RWPE1 (cell line): ENCODE measurements at places on chromosomes 1 and 21.
A peak's percentile ranks its signal among the peaks of the same experiment; 100 is the strongest.

DNA sequence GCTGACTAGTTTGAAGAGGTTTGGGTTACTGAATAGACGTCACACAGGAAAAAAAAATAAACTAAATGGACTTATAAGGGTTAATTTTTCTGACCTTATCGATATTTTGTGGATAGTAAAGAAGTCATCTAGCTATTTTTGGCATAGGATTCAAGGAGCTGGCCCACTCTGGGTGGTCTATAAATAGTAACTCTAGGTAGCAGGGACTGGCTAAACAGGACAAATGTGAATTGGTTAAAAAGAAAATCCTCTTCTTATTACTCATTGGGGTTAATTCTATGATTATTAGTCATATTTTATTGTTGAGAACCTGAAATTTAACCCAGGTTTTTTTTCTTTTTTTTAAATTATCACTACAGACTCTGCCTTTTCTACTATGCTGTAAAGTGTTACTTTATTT lies 61.7 kb downstream of the ATF6 start:
- DNase-seq: peak; percentile 3

GRCh38 chr1:237851210-237851845 lies 39.4 kb downstream of the ZP4 start:
- DNase-seq: peak; percentile 29

GRCh38 chr1:54272772-54273091 lies 72.8 kb downstream of the MRPL37 start:
- no peak for DNase-seq

DNA sequence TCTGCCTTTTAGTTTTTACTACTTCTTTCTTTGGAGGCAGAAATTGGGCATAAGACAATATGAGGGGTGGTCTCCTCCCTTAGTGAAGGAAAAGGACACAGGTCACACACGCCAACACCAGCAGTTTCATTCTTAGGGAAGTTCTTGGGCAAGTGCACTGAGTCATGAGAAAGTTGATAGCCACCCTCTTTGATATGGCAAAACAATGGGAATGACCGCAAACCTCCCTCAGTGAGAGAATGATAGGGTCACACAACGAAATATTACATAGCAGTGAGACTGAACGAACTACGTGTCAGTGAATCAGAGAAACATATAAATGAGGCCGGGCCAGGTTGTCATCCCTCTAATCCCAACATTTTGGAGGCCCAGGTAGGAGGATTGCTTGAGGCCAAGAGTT lies 20.0 kb downstream of the IL6R start:
- DNase-seq: no peak

GRCh38 chr1:241311056-241311746 lies 45.8 kb downstream of the RGS7 start:
- no peak for DNase-seq

DNA sequence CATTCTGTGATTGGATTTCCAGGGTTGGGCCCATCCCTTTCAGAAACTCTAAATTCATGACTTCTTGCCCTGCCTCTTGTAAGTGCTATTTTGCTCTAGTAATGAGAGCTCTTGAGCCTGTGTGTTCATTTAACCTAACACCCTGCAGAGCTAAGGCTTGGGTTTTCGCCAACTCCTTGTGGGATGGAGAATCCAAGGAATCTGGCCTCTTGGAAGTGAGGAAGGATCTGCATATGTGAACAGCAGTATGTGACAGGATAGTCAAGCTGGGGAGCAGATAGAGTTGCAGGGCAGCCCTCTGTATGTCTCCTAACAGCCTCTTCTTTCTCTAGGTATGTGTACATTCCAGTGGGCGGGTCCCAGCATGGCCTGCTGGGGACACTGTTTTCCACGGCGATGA lies 258.9 kb downstream of the HHAT start:
- no peak for DNase-seq

- DNase-seq: peak; percentile 80
Observed at GRCh38 chr1:160400223-160400645, at the start of gene VANGL2. VANGL2 (plus strand) TSS chr1:160400564; CDS start chr1:160415838, 15,274 bp downstream.

- DNase-seq: no peak
Observed at GRCh38 chr21:44940116-44940631, 345 bp downstream of the SLX9 start.

DNA sequence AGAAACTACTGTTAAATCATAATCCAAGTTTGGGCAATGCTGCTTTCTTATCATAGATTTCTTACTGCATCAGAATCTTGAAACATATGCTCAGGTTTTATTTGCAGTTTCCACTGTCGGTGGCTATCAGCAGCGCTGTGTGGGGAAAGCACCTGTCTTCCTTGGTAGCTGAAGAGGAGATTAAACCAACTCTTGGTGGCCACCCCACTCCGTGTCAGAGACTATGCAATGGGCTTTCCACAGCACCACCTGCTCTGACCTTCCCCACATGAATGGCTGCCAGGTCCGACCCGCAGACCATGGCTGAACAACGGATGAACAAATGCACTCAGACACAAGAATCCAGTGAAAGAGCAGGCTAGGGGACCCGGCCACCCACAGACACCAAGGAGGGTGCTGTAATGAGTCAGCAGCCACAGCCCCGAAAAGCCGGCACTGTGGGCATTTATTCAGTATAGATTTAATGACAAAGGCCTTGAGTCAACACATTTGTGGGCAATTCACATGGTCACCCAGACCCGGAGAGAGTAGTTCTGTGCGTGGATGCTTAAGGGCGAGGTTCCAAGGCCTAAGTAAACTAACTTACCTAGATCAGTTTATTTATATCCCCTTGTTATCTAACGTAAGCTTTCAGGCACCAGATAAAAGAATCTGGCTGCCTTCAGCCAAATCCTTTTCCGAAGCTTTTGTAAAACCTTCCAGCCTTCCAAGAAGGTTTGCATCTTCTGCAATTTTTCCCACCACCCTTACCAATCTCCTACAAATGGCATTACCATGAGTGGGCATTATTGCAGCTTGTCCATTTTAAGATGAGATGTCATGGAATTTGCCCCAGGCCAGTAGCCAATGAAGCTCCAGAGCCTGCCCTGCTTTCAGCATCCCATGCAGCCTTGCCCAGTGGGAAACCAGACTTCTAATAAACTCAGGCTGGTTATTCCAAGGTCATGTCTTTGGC lies 82.7 kb downstream of the HLCS start:
- DNase-seq: no peak

- DNase-seq: no peak
Observed at GRCh38 chr21:44550807-44551206, 498 bp downstream of the KRTAP10-2 start.

- no peak for DNase-seq
Observed at GRCh38 chr1:227263869-227264268, 54.4 kb downstream of the CDC42BPA start.

DNA sequence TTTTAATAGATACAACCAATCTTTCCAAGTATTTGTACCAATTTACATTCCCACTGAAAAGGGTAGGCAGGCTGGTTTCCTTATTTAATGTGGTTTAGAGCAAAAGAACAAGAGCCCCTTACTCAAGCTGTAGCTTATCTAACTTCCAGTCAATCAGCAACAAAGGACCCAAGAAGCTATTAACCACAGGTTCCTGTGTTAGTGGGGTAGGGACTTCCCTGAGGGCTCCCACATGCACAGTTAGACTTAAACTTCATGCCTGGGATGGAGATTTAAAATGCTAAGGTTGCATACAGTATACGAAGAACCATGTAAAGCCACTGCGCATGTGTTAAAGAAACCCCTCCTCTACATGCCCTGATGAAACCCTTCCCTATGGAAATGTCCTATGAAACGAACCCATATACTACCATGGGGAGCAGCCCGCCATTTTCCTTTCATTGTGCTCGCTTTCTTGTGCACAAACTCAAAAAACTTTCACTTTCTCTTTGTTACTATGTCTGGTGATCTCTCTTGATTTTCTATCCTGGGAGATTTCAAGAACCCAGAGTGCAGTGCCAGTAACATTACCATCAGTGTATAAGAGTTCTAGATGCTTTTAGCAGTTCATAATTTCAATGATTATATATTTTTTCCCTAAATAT lies 23.3 kb upstream of the ST6GALNAC5 start:
- no peak for DNase-seq

DNA sequence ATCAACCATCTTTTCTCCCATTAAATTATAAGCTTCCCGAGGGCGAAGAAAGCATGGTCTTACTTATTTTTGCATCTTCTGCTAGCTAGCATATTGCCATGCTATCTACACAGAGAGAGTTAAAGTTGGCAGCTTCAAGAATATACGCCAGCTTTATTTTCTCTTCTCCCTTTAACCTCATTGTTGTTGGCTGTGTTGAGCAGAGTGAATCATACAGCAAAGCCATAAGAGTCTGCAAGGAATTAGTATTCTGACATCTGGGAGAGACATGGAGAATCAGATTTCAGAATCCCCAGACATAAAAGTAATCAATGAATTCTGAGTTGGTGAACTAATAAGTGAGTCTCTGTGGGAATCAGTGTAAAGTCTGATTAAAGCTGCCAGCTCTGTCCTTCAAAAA lies 649.6 kb upstream of the PTBP2 start:
- DNase-seq: no peak

- DNase-seq: no peak
Observed at GRCh38 chr1:11541956-11542355, 63.0 kb downstream of the DISP3 start.

DNA sequence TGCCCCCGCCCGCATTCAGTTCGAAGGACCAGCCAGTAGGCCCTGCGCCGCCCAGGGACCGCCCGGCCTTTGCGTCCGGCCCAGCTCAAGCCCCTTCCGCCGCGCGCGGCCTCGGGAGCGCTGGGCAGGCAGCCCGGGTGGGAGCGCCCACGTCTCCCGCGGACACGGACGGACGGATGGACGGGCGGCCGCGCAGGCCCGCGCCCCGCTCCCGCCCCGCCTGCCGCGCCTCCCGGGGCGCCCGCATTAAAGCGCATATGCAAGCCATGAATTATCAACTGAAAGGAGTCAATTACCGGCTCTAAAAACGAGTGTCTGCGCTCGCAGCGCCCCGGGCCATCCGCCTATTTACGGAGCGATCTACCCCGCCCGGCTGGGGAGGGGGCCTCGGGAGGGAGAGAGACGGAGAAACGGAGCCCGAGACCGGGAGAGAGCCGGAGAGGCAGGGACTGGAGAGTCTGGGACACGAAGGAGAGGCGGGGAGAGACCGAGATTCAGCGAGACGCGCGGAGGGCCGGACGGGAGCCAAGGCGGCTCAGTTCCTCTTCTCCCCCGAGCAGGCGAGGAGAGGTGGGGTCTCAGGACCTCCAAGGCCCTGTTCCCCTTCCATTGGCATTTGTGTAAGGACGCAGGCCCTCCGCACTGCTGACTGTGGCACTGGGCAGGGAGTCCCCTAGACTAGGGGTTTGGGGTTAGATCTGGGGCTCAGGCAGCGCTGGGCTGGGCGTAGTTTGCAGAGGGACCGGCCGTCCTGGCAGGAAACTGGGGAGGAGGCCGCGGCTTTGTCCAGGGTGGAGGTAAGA lies 41.3 kb upstream of the DMBX1 start:
- no peak for DNase-seq

- no peak for DNase-seq
Observed at GRCh38 chr1:116671912-116672311, 4.4 kb upstream of the IGSF3 start.

DNA sequence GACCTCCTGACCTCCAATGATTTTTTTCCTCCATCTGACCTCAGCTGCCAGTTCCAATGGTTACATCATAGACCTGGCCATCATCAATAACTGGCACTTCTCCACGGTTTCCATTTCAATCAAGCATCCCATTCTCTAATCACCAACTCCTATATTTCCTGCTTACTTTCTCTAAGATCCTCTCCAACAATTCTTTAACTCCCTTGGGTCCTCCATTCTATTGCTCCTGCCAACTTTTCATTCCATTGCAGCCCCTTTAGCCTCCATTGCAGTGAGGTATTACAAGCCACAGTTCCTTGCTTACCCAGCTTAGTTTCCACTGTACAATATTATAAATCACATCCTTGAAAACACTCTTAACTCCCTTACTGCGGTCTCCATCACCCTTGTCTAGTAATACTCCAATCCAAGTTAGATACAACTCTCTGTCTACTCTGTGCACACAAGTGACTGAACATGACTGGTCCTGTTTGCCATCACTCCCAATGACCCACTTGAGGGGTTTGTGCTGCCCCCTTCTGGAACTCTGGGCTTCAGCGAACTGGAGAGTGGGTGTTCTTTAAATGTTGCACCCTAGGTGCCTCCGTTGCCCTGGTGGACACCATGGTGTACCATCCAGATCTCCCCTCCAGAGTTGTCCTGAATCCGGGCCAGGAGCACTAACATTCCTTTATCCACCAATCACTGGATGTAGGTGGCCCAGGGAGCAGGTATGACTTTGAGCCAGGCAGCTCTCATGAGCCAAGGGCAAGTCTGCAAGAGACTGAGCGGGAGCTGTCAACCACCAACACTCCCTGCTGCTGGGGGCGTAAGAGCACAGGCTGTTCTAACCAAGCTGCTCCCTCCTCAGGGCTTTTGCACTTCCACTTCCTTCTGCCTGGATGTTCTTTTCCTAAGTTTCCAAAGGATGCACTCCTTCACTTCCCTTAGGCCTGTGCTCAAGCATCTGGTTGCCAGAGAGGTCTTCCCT lies 3.7 kb upstream of the FNDC7 start:
- no peak for DNase-seq

GRCh38 chr21:38957575-38958322 lies 152.0 kb downstream of the ETS2 start:
- DNase-seq: no peak

DNA sequence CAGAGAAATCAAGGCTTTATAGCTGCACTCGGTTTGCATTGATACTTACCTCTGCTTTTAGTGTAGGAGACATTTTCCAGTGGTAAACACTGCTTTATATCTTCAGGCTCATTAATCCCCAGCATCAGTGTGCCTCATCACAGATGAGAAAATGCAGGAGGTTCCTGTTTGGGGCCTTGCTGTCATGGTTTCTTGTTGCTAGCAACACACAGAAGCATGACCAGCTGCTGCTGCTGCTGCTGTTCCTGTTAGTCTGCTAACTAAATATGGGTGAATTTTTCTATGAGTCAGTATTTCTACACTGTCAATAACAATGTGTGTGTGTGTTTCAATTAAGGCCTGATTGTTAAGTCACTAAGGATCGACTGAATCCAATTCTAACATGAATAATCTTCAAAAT lies 85.8 kb upstream of the RGS1 start:
- DNase-seq: peak; percentile 54

DNA sequence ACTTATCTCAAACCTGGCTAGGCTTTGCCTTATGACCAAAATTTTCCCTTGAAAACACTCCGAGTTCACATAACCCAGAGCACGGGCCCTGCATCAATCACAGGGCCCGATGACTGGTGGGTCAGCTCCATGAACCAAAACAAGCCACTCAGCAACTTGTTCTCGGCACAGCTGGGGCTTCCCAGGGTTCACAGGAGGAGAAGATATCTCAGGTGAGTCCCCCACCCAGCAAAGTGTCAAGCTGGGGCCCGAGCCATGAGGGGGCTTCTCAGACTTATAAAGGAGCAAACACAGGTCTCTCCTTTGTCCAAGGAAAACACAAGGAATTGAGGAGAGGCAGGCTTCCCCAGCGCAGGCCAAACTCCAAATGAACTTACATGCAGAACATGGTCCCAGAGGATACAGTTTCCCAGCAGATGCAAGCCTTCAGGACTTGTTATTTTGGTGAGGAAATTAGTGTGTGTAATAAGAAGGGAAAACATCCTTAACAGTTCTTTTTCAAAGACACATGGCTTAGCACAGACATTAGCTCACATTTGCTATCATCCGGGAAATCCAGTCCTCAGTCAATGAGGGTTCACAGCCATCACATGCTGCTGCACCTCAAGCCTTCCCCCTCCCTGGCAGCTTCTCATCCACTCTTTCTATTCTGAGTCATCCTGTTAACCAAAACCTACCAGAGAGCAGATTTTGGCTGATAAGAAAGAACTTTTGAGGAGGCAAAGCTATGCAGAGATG lies 98.1 kb upstream of the NFIA start:
- DNase-seq: no peak
